Naive thymus-derived CD8-positive, alpha-beta T cell (primary cell): ENCODE measurements at places on chromosomes 11 and 22. TPM values are rescaled to one million over a fixed set of nuclear protein-coding genes. Genes with fewer than 3 reads are reported as not detected.

CD3G gene
- total RNA-seq: 202 TPM

OR52E8 gene
- not detected for total RNA-seq

LRP4 gene
- total RNA-seq: not detected

POLR2L gene
- total RNA-seq: 50.6 TPM

DLG2 gene
- total RNA-seq: 5.4 TPM

ACTN3 gene
- 0.27 TPM for total RNA-seq

OR51E2 gene
- not detected for total RNA-seq

MIAT gene
- total RNA-seq: 357 TPM

MB gene
- total RNA-seq: not detected

NLRP6 gene
- total RNA-seq: 32.0 TPM

TLCD5 gene
- 0.80 TPM for total RNA-seq

OR2AT4 gene
- total RNA-seq: not detected
